ENCODE measurements at places on chromosomes 5 and 9.

DNA sequence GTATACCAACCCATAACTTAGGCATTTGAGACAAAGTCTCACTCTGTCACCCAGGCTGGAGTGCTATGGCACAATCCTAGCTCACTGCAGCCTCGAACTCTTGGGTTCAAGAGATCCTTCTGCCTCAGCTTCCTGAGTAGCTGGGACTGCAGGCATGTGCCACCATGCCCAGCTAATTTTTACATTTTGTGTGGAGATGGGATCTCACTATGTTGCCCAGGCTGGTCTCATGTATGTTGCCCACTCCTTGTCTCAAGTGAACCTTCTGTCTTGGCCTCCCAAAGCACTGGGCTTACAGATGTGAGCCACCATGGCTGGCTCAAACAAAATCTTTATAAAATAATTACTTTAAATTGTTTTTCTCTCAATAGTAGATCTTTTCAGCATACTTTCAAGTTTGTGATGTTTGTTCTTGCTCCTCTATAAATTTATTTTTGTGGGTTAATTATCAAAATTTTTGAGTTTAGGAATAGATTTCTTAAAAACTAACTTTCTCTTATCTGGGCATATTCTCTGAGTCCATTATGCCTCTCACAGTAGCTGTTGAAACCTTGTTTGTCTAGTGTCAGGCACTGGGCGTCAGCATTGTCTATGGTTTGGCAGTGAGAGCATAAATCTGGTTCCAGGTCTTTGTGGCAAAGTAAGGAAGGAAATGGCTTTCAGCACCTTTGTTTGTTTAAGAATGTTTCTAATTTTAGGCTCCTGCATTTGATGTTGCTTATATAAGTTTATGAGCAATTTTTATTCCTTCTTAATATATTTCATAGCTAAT, 38.7 kb downstream of the NLN start:
- DNase-seq = peak; percentile 8

GRCh38 chr9:10443181-10443867, 169.5 kb downstream of the PTPRD start:
- DNase-seq = no peak

GRCh38 chr5:108320231-108320630, 61.7 kb downstream of the FBXL17 start:
- DNase-seq = no peak

GRCh38 chr5:139925650-139926640, 117.2 kb downstream of the NRG2 start:
- no peak for DNase-seq

DNA sequence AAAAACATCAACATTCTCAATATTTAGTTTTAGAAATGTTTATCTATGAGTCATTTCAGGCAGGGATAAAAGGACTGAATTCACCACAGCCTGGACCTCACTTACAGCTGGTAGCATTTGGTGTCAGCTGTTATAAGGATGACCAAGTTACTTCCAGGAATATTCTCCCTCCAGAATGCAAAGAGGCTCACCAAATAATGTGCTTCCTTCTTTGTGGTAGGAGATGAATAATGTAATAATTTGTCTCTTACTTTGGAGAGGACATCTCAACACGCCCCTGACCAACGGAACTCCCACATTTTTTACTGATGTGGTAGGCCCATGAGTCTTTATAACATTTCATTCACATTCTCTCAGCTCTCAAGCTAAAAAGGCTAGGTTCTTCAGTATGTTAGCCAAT, 825.9 kb upstream of the GRAMD2B start:
- no peak for DNase-seq

DNA sequence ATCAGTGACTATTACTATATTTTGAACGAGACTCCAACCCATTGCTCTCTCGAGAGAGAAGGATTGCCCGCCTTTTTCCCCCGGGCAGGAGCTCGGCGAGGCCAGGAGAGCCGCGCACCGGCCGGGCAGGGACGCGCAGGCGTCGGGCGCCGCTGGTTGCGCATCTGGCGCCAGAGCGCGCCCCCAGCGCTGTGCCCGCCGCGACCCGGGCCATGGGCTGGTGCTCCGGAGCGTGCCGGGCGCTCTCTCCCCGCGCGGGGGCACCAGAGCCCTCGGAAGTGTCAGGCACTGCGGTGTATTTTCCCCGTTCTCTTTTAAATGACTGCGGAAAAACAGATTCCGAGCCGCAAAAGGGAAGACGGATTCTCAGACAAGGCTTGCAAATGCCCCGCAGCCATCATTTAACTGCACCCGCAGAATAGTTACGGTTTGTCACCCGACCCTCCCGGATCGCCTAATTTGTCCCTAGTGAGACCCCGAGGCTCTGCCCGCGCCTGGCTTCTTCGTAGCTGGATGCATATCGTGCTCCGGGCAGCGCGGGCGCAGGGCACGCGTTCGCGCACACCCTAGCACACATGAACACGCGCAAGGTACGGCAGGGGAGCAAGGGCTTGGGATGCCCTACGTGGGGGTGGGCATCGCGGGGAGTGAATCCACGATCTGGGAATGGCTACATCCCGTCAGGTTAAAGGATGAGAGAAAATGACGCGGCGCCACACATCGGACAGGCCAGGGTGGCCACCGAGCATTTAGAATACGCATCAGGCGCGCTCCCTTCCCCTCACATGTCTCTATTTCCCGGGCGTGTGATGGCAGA, 1.1 kb upstream of the NTRK2 start:
- peak; percentile 50 for DNase-seq

- no peak for DNase-seq
Measured at GRCh38 chr5:92380069-92380770, 997.1 kb upstream of the ARRDC3 start.

GRCh38 chr9:20863945-20864344, 167.5 kb downstream of the HACD4 start:
- DNase-seq = no peak

DNA sequence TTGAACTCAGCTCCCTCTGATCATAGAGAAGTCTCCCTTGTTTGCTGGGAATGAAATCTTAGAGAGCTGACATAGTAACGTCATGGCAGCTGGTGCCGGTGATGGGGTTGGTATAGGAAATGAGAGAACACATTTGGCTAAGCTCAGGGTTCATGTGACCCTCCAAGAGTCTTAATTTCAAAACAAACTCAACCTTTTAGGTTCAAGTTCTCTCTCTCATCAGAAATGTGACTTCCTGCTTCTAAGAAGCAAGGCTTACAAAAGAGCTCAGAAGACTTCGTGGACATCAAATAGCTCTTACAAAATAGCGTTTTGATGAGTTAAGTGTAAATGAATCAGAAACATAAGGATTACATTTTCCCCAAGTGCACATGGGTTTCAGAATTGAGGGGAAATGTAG, 97.3 kb downstream of the PAPPA start:
- no peak for DNase-seq

DNA sequence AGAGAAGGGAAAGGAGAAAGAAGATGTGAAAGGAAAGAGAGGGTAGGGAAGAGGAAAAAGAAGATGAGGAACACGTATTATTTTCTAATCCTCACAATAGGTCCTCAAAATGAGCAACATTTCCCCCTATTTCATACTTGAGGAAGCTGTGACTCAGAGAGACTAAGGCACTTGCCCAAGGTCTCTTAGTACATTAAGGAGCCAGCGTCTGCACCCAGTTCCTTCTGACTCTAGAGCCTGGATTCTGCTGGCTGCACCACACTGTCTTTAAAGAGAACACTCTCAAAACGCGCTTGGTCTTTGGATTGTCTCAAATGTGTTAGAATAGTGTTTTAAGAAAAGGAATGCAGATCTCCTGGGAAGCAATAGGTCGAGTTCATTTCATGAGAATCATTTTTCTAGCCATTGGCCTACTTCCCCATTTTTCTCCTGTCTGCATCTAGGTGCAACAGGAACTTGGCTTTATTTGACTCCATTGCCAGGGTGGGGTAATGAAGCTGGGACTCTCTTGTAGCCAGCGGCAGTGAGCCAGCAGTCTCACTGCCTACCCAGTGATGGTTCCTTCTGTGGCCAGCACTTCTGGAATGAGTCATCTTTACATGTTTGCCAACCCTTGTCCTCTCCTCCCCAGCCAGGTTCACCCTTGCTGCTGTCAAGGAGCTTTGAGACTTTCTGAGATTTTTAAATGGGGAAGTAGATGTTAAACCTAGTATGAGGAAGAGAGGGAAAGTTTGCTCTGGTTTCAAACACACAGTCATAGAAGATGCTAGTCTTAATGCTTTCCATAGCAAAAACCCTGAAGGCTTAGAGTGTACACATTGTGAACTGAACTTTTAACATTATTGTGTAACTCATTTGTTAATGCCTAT, 82.7 kb downstream of the DOCK8 start:
- no peak for DNase-seq

DNA sequence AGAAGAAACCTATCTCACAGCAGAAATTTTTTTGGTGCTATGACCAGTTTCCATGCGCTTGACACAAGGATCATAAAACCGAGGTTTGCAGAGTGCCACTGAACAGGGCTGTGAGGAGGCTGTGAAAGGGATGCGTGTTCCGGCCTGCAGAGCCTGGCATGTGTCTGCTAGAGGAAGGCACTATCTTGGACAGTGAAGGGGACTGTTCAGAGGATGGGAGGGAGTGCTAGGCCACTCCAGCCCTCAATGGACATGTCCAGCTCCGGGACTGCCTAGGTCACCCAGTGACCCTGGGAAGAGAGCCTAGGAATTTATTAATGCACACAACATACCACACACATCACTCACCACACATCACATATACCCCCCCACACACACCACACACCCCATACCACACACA, 275.9 kb downstream of the GADD45G start:
- no peak for DNase-seq

DNA sequence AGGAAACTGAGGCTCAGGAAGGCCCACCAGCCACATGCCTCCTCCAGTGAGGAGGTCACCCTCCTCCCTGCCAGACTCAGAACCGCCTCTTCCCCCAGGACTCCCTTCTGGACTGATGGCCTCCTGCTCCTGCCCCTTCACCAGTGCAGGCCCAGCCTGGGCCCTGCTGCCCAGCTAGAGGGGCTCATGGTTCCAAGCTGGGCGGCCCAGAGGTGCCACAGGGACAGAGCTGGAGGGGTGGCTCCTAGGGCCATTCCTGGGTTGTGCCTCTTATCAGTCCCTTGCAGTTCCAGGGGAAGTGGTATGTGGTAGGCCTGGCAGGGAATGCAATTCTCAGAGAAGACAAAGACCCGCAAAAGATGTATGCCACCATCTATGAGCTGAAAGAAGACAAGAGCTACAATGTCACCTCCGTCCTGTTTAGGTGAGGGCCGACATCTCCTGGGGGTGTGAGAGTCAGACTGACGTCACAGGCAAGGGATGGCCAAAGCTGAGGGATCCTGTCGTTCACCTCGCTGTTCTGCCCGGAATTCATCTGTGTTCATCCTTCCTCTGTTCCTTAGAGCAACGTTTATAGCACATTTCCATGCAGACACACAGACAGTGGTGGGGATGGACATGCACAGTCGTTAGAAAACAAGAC, 819 bp downstream of the LCN2 start:
- DNase-seq = no peak

DNA sequence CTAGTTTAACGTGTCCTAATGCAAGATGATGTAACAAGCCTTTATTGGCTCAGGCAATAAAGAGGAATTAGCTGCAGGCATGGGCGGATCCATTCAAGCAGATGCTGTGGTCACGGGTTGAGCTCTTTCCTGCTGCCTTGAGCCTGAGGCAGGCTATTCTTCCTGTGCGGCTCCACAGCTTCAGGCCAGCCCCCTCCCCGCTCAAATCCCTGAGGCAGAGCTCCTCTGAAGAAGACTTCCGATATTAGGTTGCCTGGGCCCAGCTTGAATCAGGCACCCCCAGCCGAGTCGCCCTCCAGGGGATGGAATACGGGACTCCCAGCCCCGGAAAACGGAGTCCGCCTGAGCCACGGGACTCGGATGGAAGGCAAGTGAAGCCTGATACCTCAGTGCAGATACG, 95.0 kb upstream of the RUFY1 start:
- no peak for DNase-seq

DNA sequence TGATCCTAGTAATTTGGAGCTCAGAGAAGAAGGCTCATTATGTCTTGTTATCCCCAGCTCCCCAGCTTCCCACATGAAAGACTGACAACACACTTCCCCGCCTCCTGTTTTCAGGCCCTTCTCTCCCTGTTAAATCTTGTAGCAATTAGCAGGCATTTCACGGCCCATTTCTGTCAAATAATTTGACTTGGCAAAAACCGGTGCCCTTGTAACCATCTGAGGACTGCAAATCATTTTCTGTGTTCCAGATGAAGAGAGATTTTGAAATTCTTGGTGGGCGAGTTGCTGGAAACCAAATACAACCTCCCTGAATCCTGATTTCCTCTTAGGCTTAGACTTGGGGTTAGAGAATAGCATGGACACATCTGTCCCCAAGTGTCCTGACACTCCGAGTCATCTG, 109.7 kb downstream of the MSX2 start:
- DNase-seq = no peak

GRCh38 chr9:121266906-121267650, 884 bp upstream of the GSN start:
- DNase-seq = no peak

- DNase-seq = no peak
Measured at GRCh38 chr9:91273853-91274552, 87.7 kb downstream of the AUH start.

Measured in stimulated activated CD4-positive, alpha-beta T cell treated with anti-CD3 and anti-CD28 coated beads, Interleukin-1b, Interleukin-23, amount 100 ng/mL, for 48 hours (primary cell).